ENCODE measurements at places on chromosomes 16 and 17.
A peak's percentile ranks its signal among the peaks of the same experiment; 100 is the strongest.

GRCh38 chr16:75394941-75395340 lies 38.4 kb downstream of the CFDP1 start:
- no peak for DNase-seq

GRCh38 chr16:2835638-2836493 lies 5.8 kb downstream of the ZG16B start:
- DNase-seq = peak; percentile 72

DNA sequence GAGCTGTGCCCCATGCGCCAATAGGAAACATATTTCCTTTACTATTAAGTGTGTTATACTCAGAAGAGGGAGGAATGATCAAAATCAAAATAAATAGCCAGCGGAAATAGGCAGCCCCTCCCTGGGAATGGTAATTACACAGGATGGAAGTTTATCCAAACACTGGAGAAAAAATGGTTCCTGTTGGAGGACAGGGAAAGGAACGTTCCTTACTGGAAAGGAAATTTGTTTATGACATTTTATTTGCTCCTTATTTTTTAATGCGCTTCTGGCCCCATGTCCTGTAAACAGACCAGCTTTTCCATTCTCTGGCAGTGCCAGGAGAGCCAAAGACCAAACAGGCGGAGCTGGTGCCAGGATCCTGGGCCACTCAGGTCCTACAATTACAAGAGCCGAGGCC lies 273.7 kb downstream of the SOX9 start:
- no peak for DNase-seq

- DNase-seq = no peak
Observed at GRCh38 chr17:43151880-43152456, 19.0 kb upstream of the NBR1 start.

DNA sequence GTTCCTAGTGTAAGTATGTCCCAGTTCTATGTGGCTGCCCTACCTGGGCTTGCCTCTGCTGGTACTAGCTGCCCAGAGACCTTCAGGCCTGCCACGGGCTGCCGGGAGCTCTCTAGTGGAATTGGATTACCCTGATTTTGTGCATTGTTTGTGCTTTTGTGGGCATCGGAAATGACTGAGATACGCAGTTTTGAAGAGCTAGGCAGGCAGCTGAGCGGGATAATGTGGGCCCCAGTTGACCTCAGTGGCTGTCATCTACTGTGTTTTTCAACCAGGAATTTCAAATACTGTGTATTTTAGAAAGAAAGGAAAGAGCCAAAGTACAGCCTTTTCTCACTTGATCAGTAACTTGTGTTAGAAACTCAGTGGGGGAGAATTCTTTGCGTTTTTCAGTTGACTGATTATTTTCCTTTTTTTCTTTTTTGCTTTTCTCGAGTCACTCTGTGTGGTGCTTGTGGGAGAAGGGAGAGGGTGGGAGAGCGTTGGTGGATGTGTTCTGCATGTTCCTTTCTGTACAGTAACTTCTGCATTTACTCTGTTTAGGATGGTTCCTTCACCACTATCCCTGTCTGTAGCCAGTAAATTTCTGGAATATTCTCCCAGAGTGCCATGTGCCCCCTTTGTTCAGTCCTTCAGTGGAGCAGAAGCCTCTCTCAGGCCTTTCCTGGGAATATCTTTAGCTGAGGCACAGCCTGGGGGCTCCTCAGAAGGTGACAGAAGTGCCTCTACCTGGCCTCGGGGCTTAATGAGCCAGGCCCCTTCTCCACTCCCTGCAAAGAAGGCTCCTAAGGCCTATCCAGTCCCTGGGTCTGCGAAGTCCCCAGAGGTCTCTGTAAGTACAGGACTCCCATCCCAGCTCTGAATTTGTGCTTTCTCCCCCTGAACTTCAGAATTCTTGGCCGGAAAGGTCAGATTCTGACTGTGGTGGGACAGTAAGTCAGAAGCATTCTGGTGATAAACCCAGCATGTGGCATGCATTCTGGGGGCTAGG lies 15.0 kb upstream of the SLC12A3 start:
- no peak for DNase-seq

GRCh38 chr17:75182319-75182568 lies 515 bp downstream of the SUMO2 start:
- no peak for DNase-seq

GRCh38 chr16:29844575-29845331 lies 18.3 kb downstream of the CDIPT start:
- peak; percentile 73 for DNase-seq

DNA sequence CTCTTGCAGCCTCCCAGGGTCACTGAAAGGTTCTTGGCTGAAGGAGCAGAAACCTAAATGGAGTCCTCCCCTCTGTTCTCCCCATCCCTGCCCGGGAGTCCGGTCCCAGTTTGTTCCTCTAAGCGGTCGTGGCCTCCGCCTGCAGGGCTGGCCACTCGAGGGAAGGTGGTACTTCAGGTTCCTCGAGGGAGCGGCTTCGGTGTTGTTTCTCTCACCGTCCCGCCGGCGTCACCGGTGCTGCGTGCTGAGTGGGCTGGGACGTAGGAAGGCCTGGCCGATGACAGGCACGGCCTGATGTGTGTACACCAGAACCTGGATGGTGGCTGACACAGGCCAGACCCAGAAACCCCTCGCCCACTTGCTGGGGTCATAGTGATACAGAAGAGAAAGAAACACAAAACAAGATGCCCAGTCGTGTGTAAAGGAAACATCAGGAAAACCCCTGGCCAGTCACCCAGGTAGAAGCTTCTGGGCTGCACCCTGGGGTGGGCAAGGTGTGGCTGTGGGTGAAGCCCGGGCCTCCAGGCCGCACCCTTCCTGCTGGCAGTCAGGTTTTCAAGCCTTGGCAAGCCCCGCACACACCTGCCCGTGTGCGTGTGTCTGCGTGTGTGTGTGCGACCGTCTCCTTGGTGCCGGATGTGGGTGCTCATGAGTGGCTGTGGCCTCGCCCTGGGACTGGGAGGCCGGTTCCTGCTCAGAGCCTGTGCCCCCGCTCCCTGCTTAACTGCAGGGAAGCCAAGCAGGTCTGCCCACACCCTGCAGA lies 52.0 kb downstream of the BAIAP2 start:
- DNase-seq = peak; percentile 79
